ENCODE measurements at places on chromosomes 2 and 18. TPM values are rescaled to one million over a fixed set of nuclear protein-coding genes. Genes with fewer than 3 reads are reported as not detected.

TBR1 gene
- 0.37 TPM for total RNA-seq

OTOS gene
- not detected for total RNA-seq

NTSR2 gene
- not detected for total RNA-seq

TMBIM1 gene
- total RNA-seq: 34.1 TPM

C2orf72 gene
- total RNA-seq: 1.2 TPM

UGT1A4 gene
- not detected for total RNA-seq

FKBP7 gene
- 9.8 TPM for total RNA-seq

SYT4 gene
- total RNA-seq: 1.3 TPM

PDE1A gene
- not detected for total RNA-seq

GRCh38 chr2:99106913-99107312 lies 34.6 kb upstream of the C2orf15 start:
- no peak for DNase-seq

GRCh38 chr2:120219766-120220165 lies 3.4 kb downstream of the TMEM185B start:
- peak; percentile 7 for DNase-seq

GRCh38 chr18:75167759-75168618 lies 41.0 kb downstream of the PTGR3 start:
- no peak for DNase-seq

DNA sequence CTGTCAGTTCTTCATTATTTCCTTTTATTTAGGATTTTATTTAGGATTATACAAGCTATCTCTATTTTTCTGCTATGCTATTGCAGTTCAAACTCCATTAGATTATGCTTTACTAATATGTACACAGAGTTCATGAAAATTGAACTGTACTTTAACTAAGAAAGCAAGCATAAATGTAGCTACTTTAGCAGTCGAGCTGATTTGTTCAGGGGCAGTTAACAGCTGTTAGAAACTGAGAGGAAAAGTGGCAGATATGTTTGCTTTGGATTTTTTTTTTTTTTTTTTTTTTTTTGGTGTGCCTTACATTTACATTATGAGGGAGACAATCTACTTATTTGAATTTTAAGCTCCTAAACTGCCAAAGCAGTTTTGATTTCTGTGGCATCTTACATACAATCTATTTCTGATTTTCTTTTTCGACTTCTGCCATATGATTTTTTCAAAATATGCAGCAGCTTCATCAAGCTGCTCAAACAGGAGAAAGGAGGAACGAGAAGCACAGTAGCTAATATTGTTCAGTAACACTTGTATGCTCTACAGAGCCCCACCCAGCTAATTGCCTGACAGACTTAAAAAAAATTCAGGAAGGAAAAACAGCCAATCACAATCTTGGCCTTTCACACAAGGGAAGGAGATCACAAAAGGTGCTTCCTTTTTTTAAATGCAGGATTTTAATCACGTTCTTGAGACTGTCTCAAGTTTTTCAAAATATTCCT lies 233.4 kb upstream of the SIX3 start:
- no peak for DNase-seq

- peak; percentile 99 for DNase-seq
These were observed 14.5 kb downstream of the PTPRN start for GRCh38 chr2:219294356-219295351.

GRCh38 chr2:43718530-43719124 lies 42.4 kb upstream of the C1GALT1C1L start:
- DNase-seq: no peak

DNA sequence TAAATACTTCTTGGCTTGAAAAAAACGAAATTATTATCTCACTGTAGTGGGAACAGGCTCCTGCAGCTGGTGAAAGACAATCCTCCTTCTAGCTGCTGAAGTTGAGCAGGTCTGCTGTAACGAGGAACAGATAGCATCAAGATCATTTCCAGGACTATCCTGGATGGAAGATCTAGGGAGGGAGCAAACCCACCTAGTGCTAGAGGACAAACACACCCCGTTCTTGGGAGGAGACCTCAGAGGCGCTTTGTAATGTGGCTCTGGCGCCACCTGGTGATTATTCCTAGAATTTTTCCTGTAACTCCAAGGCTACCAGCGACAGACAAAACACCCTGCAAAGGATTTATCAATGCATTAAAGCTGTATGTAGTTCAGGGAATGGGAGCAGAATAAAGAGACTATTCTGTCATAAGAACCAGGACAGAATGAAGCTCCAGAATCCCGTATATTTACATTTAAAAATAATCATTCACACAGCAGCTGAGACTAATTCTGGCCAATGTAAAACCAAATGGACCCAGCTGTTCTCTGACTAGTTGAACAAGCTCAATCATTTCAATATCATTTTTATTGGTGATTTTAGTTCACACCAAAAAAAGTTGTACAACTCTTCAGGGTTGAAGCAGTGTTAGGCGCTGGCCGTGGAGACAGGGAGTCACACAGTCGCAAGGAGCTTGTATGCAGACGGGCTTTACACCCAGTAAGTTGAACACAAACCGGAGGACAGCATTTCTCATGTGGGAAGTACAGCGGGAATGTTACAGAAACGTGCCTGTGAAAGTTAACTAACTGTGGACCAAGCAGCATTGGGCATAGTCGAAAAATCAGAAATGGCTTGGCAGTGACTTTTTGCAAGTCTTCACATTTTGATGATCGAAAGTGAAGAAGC lies 290.3 kb downstream of the TRIB2 start:
- DNase-seq: peak; percentile 37

DNA sequence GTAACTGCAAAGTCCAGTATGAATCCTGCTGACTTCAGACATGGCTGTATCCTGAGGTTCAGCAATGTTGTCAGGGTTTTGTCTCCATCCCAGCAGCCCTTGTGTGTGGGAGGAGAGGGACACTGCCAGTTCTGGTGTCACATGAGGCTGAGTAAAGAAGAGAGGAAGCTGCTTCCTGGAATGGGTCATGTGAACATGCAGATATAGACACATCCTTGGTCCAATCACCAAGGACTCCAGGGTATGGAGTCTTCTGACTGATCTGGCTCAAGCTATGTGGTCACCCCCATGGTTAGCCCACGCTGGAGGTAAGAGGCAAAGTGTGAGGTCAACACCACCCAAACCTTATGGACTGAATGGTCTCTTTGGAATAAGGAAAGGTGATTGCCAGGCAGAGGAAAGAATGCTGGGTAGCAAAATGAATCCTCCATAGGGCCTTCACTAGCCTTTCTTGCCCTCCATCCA lies 134.4 kb upstream of the SLC1A4 start:
- DNase-seq: no peak

GRCh38 chr2:160869411-160869810 lies 290.8 kb upstream of the TANK start:
- DNase-seq: no peak

GRCh38 chr18:74141667-74142066 lies 6.0 kb downstream of the FBXO15 start:
- no peak for DNase-seq

GRCh38 chr2:102834523-102835273 lies 72.9 kb downstream of the TMEM182 start:
- no peak for DNase-seq

DNA sequence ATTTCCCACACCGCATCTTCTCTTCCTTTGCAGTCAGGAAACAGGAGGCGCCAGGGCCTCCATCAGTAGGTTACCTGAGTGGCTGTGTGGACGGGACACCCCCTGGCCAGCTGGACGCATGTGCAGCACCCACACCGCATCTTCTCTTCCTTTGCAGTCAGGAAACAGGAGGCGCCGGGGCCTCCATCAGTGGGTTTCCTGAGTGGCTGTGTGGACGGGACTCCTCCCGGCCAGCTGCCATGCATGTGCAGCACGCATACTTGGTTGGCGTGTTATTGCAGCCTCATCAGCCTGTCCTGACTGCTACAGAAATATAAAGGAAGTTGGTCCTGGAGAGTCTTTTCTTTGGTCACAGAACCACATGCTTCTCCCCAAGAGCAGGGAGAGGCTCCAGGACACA lies 74.6 kb downstream of the DCDC2C start:
- no peak for DNase-seq

- no peak for DNase-seq
These were observed 4.2 kb upstream of the WDFY1 start for GRCh38 chr2:223949241-223949840.

DNA sequence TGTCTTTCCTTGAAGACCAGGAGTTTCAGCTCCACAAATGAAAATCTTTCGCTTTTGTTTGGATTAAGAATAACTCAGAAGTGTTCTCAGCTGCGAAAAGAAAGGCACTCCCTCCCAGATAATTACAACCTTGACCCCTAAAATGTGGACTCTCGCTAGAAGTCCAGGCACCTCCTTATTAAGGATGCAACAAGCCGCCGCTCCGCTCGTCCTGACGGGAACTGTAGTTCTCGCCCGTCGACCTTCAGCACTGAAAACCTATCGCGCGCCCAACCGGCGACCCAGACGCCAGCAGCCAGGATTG lies 559 bp downstream of the IMMT start:
- no peak for DNase-seq

GRCh38 chr2:168208652-168209051 lies 38.7 kb downstream of the STK39 start:
- no peak for DNase-seq

DNA sequence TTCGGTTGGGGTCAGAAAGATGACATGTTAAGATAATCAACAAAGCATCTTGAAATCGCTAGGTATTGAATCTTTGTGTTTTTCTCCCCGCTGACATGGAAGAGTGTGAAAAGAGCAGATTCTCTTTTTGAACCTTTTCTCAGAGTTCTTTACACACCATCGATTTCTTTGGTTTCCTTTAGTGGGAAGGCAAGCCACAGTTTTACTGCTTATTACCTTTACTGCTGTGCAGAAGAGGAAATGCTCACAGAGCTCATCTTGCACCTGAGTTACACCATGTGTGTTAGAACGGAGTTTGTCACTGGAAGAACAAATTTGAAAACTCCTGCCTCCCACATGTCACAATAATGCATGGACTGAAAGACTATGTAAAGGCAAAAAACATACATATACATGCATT lies 45.3 kb upstream of the PDK1 start:
- no peak for DNase-seq

GRCh38 chr2:18630101-18630500 lies 40.7 kb upstream of the NT5C1B start:
- DNase-seq: no peak

DNA sequence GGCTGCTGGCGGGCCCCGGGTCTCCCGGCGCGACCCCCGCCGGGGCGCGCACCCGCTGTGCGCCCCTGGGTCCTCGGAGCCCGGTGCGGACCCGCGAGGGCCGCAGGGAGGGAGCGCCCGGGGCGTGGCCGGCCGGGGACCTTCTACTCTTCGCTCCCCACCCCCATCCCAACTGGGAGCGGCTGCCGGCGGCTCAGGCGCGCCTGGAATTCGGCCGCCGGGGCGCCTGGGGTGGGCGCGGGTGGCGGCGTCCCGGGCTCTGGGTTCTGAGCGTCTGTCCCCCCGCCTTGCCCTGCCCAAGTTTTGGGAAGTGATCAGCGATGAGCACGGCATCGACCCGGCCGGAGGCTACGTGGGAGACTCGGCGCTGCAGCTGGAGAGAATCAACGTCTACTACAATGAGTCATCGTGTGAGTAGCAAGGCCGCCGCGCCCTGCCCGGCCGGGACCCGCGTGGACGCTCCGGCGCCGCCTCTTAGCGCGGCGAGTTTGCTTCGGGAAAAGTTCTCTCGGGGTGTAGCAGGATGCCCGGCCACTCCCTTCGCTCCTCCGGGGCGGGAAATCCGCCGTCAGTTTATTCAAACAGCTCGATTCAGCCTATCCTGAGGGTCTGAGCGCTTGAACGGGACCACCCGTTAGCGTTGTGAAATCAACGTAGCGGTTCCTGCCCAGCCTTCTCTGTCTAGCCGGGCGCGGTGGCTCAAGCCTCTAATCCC lies 502 bp downstream of the TUBB6 start:
- DNase-seq: peak; percentile 91

Data from H7 (cell line).